ENCODE measurements at places on chromosomes 5 and 9. TPM values are rescaled to one million over a fixed set of nuclear protein-coding genes. Genes with fewer than 3 reads are reported as not detected.

Gene PCDHA4
- 0.42 TPM for total RNA-seq

Gene PCDHGA10
- 4.7 TPM for total RNA-seq

Gene CD14
- total RNA-seq: 0.35 TPM

Gene DENND1A
- 9.5 TPM for total RNA-seq

Gene PCA3
- not detected for total RNA-seq

Gene GABRG2
- not detected for total RNA-seq

Gene IFNA13
- not detected for total RNA-seq

Gene PCDHGB2
- 0.42 TPM for total RNA-seq

Gene ANKRD55
- not detected for total RNA-seq

Gene PSAT1
- 58.3 TPM for total RNA-seq

Gene PKD2L2
- not detected for total RNA-seq
